ENCODE measurements at places on chromosomes 11 and 22.

DNA sequence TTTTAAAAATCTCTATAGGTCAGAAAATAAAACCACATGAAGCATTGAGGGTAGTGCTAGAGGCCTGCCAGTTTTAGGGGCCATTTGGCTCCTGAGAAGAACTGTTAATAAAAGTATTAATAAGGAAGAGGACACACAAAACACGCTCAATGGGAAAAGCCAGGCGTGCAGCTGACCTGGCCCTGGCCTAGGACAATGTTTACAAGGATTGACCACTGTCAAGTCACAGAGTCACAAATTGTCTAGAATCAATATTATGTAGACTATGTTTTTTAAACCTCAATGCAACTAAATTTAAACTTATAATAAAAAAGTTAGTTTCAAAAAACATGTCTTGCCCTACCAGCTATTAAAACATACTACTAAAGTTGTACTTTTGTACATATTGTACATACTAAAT, 89.4 kb downstream of the YAP1 start:
- no peak for DNase-seq

DNA sequence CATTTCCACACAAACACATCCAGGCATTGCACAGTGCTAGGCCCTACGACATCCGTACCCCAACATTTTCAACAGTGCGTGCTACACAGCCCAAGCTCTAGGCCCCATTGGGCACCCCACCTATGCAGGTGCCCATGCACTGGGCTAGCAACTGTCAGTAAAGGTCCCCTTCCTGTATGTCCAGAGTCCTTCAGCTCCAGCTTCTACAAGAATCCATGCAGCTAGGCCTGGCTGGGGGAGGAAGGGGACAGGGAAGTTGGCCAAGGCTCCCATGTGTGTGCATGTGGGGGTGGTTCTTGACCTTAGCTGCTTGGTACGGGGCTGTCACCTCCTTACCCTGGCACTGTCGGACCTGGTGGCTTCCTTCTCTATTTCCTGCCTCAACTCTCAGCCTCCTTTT, 1.3 kb downstream of the B3GAT1 start:
- no peak for DNase-seq

- no peak for DNase-seq
Measured at GRCh38 chr11:76607431-76607830, 63.1 kb downstream of the LRRC32 start.

DNA sequence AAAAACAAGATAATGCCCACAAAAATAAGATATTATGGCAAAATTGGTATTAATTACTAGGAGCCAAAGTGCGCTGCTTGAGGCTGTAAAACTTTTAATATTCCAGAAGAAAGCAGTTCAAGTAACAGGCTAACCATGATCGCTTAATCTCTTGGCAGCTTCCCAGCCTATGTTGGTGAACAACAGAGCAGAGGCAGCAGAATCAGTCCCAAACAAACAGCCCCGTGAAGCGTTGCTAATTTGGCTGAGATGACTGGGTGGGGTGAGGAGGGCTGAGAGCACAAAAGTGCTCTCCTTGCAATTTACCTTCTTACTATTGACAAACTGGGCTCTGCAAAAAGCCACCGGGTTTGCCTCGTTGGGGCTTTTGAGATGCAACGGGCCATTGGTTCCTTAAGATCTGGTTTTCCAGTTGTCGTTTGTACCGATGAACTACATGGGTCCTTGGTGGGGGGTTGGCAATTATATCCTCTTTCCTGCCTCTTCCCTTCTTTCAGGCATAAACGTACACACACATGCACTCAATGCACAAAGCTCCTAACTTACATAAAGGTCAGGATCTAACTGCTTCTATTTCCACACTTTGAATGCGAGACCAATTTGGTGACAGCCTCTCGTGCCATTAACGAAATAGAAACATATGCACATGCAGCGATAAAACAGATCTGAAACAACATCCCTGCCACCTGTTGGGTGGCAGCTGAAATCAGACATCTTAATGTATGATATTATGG, 407.6 kb upstream of the CADM1 start:
- no peak for DNase-seq

DNA sequence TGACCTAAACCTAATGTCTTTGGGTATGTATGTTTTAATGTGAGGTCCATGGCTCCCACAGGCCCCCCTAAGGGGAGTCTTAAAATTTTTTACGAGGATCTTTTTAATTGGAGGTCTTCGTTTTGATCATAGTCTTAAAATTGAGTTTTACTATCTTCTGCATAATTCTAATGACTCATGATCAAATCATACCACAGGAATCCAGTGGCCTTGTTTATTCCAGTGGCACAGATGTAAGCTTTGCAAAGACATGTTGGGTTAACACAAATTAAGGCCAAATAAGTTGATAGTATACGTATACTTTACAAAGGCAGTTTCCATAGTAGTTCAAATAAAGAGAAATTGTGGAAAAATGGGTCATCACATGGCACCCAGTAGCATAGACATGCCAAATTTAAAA, 33.9 kb upstream of the FJX1 start:
- DNase-seq = no peak

DNA sequence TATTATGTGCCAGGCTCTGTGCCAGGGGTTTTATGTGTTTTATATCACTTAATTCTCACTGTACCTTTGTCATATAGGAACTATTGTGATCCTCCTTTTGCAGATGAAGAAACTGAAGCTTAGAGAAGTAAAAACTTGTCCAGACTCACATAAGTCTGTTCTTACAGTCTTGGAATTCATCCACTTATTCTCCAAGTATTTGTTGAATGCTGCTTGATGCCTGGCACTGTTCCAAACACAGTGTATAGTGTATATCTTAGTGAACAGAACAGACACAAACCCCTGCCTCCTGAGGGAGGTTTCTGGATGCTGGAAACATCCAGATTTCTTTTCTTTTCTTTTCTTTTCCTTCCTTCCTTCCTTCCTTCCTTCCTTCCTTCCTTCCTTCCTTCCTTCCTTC, 29.0 kb upstream of the FGF3 start:
- DNase-seq = no peak

DNA sequence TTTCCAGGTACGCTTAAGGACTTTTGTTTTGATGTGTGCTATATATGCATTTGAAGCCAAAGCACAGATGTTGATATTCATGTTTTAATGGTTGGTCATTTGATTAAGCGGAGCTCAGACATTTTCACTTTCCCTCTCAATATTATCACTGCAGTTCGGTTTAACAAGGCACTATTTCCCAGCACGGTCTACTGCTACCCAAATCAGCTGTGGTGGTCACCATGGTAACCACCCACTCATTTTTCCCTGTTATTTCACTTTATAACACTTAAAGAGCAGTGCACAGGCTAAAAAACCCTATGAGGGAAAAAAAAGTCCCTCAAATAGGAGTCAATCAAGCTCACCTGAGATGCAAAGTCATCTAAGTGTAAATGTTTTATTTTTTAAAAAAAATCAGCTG, 439.6 kb upstream of the CCDC90B start:
- DNase-seq = no peak

- DNase-seq = no peak
Measured at GRCh38 chr22:28930357-28931007, 47.1 kb downstream of the ZNRF3 start.

DNA sequence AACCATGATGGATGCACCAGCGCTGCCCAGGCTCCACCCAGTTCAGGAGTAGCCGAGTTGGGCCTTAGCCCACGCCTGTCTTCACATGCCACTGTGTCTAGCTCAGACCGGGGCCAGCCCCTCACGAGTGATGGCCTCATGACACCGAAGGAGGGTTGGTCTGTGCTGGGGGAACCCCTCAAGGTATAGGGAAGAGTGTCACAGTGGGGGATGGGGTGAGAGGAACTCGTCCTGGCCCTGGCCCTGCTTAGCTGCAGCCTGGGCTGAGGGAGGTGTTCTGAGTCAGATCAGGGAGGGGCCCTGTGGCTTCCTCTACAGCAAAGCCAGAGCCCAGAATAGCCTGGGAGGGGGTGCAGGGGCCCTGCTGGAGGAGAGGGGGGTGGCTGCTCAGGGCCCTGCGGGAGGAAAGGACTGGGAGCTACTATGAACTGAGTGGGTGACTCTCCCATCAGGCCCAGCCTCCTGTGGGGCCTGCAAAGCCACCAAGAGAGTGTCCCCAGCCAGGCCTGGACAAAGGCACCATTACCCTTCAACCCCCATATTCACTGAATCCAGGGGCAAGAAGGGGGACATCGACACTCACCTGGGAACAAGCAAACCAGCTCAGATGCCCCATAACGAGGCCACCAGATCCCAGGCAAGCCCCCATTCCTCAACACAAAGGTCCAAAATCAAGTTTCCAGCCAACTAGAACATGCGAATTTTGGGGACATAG, 41.2 kb downstream of the IGLL5 start:
- DNase-seq = no peak

DNA sequence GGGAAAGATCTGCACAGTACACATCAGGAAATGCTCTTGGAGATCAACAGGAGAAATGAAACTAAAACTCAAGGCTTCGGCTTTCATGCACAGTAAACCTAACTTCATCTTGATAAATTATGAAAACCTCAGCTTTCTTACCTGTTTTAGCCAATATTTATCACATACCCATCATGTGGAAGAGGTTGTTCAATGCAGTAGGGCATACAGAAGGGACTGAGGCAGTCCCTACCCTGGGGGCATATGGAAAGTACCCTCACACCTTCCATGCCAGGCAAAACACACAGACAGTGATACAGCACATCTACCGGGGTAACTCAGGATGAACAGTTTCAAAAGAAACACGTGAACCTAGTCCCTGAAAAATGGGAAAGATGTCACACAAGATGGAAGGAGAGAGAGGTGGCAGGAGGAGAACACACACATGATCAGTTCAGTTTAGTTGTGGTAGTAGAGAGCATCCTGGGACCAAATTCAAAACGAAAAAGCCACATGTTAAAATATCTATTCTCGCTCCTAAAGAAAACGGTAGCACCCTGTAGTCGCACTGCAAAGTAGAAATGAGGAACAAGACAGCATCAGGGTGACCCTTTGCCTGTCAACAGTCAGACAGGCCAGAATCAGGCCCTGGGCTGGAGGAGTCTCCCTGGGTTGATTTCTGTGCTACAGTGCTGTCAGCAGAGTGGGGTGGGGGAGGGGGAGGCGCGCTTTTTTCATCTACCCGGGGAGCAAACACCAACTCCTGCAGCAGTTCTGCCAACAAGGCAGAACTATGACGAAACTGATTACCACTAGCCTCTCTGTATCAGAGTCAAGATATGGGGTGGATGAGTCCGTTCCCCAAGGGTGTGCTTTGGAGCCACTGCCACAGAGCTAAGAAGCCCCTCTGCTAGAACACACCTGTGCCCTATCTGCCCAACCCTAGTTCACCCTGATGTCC, 1.3 kb downstream of the HIRA start:
- peak; percentile 34 for DNase-seq

- DNase-seq = no peak
Measured at GRCh38 chr11:48207881-48208280, 8.7 kb upstream of the OR4B1 start.

DNA sequence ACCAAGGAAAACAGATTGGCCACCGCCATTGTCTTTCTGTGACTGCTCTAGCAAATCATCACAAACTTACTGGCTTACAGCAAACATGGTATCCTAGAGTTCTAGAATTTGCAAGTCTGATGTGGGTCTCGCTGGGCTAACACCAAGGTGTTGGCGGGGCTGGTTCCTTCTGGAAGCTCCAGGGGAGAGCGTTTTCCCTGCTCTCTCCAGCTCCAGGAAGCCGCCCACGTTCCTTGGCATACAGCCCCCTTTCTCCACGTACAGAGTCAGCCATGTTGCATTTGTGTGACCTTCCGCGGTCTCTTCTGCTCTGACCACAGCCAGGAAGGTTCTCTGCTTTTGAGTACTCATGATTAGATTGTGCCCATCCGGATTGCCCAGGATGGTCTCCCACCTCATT, 27.5 kb downstream of the TBC1D22A start:
- DNase-seq = no peak

DNA sequence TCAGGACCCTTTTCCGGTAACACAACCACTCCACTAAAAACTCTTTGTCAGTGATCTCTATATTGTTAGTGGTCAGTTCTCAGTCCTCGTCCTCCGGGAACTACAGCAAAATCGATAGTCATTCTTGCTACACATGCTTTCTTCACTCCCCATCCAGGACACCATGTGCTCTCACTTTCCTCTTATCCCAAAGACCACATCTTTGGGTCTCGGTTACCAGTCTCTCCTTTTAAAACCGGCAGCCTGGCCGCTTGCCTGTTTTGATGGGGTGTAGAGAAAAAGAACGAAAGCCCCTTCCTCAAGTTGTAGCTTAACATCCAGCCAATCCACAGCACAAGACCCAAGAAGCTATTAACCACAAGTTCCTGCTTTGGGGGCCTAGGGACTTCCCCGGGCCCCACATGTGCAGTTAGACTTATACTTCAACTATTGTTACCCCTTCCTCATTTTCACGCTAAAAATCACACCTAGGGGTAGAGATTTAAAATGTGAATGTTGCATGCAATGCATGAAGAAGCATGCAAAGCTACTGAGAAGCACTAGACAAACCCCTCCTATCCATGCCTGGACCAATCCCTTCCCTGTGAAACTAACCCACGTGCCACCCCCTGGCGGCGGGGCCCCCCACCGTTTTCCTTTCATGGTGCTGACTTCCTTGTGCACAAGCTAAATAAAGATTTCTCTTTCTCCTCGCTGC, 1.5 kb upstream of the TOLLIP start:
- no peak for DNase-seq

DNA sequence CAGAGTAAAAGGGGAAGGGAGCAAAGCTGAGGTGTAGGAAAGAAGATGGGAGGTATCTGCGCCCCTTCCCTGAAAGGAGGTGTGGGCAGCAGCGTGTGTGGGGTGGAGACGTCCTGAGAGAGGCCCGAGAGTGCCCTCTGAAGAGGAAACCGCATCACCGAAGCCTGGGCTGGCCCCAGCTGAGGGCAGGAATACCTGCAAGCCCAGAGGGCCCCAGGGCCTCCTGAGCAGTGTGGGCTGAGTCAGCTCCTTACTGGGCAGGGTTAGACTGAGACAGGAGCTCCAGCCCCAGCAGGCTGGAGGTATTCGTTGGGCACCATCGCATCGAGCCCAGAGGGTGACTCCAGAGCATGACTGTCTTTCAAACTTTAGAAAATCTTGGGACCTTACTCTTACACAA, 534.0 kb upstream of the B3GAT1 start:
- no peak for DNase-seq

- DNase-seq = no peak
Measured at GRCh38 chr11:101717619-101718018, 133.8 kb upstream of the TRPC6 start.

- DNase-seq = peak; percentile 70
Measured at GRCh38 chr11:46237248-46238077, 40.0 kb upstream of the CREB3L1 start.

- DNase-seq = no peak
Measured at GRCh38 chr22:22005945-22006595, 23.5 kb upstream of the TOP3B start.

Data from nephron progenitor cell (in vitro differentiated cells).